ENCODE measurements at places on chromosomes 4 and X.

- no peak for DNase-seq
Measured at GRCh38 chrX:43968359-43968781, 4.8 kb downstream of the NDP start.

- no peak for DNase-seq
Measured at GRCh38 chrX:85037114-85037513, 33.4 kb downstream of the APOOL start.

DNA sequence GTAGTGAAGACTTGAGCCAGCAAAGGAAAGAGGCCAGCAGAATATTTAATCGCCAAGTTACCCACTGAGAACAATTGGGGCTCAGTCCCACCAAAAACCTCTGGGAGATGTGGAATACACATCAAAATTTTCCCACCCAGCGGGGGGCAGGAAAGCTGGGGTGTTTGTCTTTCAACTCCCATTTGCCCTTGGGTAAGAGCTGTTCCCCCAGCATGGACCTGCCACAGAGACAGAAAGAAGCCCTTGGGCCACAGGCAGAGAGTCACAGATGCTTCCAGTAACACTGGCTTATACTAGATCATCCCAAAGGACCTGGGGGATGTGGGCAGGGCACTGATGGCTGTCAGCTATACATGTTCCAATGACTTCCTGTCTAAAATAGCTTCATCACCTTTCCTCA lies 18.9 kb upstream of the FBXW7 start:
- no peak for DNase-seq

- no peak for DNase-seq
Measured at GRCh38 chr4:43903456-43903855, 545.2 kb downstream of the KCTD8 start.

DNA sequence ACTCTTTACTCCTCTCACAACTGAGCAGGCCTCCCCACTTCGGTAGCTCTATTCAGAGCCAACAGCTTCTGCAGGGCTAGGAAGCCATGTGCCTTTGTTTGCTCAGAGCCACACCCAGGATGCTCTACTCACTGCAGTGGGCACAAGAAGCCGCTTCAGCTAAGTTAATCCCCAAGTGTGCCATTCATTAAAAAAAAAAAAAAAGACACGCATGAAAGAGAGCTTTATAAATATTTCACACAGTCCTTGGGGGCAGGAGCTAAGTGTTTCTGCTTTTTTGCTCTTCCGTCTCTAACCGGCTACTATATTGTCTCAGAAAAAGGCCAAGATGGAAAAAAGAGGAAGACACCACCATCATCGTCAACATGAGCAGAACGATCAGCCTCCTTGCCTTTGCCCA lies 8.1 kb downstream of the CRMP1 start:
- DNase-seq: no peak

GRCh38 chr4:158836002-158836369 lies 67.2 kb downstream of the FNIP2 start:
- no peak for DNase-seq

- DNase-seq: no peak
Measured at GRCh38 chr4:111143510-111143909, 520.6 kb upstream of the PITX2 start.

- no peak for DNase-seq
Measured at GRCh38 chr4:113564493-113564892, 197.0 kb downstream of the CAMK2D start.

GRCh38 chrX:21004835-21005234 lies 369.4 kb upstream of the CNKSR2 start:
- no peak for DNase-seq

GRCh38 chrX:357035-357692 lies 29.5 kb downstream of the PPP2R3B start:
- DNase-seq: no peak

DNA sequence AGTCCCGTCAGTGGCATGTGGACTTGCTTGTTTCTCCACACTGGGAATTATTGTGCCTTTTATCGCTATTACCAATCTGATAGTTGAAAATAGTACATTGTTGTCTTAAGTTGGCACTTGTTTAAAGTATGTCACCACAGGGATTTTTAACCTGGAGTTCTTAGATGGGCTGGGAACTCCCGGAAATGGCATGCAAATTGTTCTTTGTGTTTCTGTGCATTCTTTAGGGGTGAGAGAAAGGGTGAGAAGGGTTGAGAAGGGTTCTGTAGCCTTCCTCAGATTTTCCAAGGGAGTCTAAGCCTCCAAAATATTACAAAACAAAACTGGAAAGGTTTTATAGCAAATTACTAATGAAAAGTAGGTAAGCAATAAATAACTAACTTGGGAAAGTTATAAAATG lies 176.9 kb downstream of the ZIC3 start:
- DNase-seq: no peak

DNA sequence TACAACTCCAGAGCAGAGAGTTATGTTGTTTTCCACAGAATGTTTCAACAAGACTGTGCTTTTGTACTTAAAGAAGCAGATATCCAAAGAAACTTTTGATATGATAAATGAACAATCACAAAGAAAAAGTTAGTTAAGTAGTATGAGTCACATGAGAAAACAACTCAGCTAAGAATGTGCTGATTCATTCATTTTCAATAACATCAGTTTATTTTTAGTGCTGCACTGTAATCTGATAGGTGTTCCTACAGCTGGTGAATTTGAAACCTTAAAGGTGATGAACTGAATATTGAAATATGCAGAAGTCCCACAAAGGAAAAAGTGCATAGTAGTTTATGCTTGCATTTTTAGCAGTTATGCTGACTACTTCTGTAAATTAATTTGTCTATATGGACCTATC lies 180.3 kb upstream of the TENM3 start:
- DNase-seq: no peak

DNA sequence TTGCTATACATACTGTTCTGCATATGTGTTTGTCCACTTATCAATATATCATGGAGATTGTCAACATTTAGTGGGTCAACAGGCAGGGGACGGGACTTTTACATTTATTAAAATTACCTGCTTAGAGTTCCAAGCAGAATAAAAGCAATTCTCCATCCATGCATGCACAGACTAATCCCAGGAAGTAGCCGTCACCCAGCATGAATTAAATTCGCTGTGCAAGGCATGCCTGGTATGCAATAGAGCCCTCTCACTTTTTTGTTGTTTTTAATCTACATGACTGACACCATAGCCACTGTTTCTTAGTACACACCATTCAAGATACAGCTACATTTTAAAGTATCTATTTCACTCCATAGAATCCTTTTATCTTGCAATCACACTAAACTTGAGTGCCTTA lies 108.9 kb downstream of the USP46 start:
- no peak for DNase-seq

DNA sequence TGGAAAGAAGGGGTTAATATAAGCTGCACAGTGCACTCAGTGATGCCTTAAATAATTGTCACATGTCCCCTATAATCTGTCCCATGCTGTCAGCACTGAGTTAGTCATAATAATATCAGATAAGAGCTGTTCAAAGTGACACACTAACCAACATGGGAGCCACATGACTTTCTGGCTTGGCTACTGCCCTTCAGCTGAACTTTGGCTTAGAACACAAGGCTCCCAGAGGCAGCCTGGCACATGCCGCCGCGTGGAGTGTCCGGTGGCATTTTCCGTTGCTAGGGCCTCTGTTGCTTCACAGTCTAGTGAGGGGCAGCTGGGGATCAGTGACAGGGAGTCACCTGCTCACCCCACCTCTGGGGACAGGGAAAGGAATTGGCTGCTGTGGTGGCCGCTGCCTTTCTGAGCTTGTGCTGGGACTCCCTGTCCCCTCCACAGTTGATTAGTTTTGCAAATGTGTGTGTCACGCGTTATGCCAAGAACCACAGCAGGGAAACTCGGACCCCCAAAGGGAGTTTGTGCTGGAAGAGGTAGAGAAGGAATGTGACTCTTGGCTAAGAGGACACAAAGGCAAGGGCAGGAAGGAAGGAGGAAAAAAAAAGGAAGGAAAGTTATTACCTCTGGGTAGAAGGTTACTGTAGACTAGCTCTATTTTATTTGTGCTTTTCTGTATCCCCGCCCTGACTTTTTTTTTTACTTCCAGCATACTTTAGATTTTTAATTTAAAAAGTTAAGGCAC lies 41.1 kb upstream of the PPARGC1A start:
- DNase-seq: peak; percentile 70

- no peak for DNase-seq
Measured at GRCh38 chrX:152573866-152574265, 63.8 kb upstream of the GABRQ start.

DNA sequence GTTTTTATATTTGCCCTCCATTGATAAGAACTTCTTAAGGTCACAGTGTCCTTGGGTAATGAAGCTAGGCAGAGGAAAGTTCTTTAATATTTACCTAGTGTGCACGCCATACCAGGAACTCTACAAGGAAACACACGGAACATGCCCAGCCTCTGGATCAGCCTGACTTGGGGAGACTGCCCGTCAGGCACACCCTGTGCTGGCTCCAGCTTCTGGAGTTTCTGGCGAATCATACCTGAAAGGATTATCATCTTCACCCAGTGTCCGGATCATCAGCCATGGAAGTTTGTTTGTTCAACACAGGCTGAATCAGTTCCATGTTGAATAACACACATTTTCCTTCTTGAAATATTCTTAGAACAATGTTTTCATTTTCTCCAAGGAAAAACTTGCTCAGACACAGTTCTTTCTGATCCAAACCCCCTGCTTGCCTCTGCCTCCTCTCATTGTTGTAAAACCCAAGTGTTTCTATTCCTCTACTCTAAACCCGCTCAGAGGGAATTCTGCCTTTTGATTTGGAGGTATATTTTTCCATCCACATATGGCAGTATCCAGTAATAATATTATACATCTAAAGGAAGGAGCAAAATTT lies 176.7 kb downstream of the SHROOM3 start:
- DNase-seq: no peak

DNA sequence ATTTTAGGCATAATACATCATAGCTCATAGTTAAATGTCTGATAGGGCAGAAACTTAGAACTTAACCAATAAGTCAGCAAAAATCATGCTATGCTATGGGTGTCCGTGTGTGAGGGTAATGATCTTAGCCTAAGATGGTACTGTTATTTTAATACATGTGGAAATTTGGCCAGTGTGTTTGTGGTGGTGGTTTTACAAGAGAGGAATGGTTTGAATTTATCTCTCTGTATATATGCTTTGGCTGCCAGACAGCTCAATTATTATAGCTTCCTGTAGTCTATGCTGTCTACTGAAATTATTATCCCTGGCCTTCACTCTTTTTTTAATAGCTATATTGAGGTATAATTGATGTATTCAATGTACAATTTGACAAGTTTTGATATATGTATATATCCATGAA lies 21.3 kb downstream of the ZNF330 start:
- DNase-seq: no peak

- no peak for DNase-seq
Measured at GRCh38 chr4:155974476-155974749, 20.7 kb upstream of the CTSO start.

GRCh38 chrX:120732461-120732860 lies 102.6 kb upstream of the C1GALT1C1 start:
- no peak for DNase-seq

DNA sequence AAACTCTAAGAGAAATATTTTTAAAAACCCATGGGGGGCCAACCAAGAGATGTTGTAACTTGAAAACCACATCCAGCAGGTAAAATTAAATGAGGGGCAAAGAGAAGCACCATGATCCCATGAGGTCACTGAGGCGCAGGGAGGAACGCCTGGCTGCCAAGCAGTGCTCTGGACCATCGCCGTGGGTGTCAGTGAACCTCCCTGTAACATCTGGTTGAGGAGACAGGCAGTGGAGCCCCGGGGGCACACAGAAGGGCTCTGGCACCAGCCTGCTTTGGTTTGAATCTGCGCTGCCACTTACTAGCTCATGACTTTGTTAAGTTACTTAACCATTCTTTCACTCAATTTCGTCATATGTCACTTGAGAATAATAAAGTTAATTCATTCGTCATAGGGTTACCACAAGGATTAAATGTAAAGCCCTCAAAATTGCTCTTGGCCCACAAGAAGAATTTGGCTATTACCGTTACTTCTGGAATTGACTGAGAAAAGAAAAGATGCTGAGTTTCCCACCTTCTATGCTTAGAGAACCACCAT lies 41.6 kb upstream of the SLC25A4 start:
- DNase-seq: no peak

All from right forelimb (tissue), 1 donor.